T-helper 2 cell (primary cell): ENCODE measurements at places on chromosomes 11 and 22.

GRCh38 chr22:42114721-42115120 is 15.9 kb downstream of the CYP2D6 start:
- no peak for DNase-seq

- DNase-seq: no peak
Measured at GRCh38 chr11:76456571-76456970, 11.8 kb downstream of the EMSY start.

- DNase-seq: no peak
Measured at GRCh38 chr11:95534809-95535208, 254.8 kb downstream of the FAM76B start.

DNA sequence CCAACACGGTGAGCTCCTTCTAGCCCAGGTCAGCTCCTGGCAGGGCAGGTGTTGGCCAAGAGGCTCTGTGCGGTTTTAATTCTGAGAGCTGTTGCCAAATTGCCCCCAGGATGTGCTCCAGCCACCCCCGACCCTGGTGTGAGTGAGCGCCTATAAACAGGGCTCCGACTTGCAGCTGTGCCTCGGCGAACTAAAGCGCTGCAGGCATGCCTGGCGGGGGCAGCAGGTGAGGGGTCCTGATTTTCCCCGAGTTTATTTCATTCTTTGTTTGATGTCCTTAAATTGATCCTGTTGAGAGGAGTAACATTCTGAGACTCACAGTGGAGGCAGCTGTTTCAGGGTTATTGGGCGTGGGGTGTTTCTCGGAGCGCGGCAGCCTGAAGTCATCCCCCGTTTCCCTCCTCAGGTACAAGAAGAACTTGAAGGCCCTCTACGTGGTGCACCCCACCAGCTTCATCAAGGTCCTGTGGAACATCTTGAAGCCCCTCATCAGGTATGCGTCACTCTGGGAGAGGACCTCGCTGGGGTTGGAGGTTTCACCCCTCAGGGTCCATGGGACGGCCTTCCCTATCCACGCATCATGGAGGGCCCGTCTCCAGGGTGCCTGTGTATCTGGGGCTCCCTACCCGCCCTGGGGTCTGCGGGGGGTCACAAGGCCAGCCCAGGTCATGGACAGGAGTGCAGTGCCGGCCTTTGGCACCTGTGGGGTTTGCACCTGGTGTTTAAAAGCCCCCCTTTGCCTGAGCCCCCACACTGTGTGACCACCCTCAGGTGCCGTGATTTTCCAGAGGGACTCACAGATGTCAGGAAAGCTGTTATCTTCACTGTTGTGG is 62.1 kb downstream of the ARHGAP8 start:
- no peak for DNase-seq

DNA sequence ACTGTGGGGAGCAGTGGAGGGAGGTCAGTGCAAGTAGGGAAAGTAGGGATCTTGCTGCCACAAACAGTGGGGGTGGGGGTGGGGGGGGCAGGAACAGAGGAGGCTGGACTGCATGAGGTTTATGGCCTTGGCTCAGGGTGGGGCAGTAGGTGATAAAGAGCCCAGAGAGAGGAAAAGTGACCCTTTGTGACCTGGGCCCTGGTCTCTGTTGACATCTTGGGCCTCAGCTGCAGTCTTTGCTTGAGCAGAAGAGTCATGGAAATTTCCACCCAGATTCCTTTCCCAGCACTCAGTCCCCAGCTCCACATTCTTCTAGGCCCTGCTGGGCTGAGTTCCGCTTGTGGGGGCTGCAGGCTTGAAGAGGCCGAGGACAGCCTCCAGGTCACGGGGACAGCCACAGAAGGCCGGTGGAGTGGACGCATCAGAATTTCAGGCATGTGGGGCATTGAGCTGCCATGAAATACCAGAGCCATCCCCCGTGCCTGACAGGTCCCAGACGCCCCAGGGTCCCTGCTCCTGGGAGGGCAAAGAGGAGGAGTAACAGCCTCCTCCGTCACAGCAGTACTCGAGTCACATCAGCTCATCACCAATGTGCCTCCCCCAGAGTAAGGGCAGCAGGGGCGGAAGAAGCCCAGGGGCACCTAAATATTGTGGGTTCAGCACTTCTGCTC is 9.7 kb upstream of the MALAT1 start:
- DNase-seq: no peak

DNA sequence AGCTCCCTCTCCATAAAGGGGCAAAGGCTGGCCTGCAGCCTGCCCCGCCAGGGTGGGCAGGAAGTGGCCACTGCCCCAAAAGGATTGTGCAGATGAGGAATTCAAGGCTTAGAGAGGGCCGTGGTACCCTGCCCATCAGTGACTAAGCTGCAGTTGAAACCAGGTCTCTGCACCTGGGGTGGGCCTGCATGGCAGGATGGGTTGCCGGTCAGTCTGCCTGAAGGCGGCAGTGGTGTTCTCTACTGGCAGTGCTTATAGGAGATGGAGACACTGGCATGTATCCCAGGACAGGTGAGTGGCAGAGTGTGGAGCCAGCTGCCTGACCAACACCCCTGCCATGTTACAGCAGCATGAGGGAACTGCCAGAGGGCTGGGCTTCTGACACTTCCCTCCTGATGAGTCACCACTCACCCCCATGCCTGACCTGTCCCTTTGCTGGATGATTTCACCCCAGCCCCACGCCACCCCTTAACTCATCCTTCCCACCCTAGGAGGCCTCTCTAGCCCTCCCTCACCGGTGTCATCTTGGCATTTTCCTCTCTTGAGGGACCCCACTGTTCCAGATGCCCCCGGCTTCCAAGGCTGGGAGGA is 70.2 kb upstream of the LMO1 start:
- no peak for DNase-seq

DNA sequence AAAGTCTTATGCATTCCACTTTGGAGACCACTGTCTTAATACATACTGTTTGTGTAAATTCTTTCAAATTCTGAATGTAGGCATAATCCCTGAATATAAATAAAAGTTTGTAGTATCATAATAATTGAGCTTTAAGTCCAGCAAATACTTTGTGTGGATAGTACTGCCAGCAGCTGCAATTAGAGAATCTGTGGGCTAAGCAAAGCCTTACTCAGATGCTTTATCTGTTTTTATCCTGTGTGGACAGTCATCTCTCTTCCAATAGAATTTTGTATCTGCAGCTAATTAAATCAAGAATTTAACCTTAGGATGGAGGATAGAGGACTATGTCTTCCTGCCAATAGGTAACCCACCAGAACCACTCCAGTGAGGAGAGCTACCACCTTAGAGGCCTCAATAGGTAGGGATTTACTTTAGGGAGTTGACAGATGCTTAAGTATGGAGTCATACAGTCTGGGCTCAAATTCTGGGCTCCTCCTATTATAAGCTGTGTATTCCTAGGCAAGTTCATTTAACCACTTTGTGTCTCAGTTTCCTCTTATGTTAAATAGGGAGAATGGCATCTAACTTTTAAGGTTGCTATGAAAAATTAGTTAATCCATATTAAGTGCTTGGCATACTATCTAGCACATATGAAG is 71.1 kb downstream of the STIM1 start:
- DNase-seq: no peak

- no peak for DNase-seq
Measured at GRCh38 chr11:65516135-65516968, 8.5 kb upstream of the SCYL1 start.

DNA sequence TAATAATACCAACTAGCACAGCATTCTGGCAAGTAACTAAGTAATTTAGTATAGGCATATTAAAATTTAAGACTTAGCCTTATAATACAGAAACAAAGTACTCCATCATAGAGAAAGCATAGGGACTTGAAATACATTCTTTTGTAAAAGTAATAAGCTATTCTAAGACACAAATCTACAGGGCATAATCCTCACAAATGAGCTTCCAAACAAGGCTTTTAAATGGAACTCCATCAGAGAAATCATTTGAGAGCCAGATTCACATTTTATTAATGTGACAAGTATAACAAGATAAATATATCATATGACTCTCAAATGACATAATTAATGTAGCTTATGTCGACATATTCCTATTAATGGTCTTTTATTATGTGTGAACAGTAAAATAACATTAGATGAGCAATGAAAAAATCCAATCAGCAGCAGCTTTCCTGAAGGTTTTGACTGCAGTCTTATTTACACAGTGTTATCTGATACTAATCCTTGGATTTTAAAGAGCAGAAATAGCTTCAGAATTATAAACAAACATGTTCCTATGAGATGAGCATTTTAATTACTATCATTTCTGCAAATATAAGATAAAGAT is 241.4 kb downstream of the TTC28 start:
- no peak for DNase-seq

GRCh38 chr22:41504397-41504796 is 35.5 kb downstream of the ACO2 start:
- DNase-seq: no peak

DNA sequence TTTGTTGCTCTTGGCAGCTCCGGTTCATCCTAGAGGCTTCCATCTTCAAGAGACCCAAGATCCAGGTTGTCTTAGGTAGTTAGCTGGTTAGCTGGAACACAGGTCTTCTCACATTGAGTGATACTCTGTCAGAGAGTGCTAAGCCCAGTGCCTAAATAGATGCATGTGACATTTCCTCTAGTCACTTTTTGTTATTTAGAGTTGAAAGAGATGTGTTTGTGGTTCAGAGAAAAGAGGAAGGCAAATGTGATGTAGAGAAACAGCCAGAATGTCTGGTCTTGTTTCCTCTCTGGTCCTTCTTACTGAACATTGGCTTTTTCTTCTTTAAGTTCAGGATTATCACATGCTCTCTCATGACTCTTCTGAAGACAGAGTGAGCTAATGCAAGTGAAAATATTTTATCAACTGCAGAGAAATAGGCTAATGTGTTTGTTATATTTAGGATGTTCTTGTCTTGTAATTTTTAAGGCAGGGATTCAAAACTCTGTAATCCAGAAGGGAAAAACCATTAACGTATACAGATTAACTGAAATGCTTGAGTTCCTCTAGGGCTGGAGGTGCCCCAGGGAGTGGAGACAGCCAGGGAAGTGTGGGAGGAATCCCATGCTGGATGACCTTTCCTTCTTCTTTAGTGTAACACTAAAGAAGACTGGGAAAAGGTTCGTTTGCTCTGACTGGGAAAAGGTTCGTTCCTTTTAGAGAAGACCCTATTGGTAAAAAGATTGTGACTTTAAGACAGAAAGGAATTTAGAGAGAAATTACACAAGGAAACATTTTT is 75.4 kb downstream of the SWAP70 start:
- DNase-seq: no peak

GRCh38 chr11:31127290-31127689 is 242.2 kb downstream of the DCDC1 start:
- DNase-seq: no peak

DNA sequence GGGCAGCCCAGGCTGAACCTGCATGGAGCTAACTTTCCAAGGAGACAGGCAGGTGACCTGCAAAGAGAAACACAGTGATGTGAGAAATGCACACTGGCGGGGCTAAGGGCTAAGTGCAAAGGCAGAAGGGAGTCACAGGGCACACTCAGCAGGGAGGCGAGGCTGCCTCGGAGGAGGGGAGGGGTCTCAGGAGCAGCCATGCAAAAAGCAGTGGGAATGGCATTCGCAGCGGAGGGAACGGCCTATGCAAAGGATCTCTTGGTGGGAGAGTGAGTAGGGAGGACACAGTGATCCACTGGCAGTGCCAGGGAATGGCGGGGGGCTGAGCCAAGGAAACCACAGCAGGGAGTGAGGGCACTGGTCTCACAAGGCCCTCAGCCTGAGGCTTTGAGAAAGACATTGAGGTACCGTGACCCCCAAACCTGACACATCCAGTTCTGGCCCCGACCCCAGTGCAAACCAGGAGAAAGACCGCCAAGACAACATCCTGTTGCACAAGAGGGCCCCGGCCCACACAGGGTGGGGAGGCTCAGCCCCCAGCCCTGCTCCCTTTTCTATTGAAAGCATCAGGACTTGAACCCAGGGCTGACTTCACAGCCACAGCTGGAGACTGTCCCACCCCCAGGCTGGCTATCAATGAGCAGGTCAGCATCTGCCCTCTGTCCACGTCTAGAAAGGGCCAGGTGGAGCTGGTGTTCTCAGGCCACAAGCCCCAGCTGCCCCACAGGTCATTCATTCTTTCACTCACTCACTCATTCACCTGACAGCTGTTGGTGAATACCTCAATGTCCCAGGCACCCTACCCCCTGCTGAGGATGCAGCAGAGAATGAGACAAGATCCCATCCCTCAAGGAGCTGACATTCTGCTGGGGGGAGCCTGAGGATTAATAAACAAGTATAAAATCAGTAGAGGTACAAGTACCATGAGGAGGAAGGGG is 50.7 kb downstream of the IGLL1 start:
- no peak for DNase-seq

- DNase-seq: no peak
Measured at GRCh38 chr11:102842930-102843329, 479 bp downstream of the MMP3 start.

GRCh38 chr11:112292785-112293407 is 32.2 kb upstream of the PLET1 start:
- DNase-seq: no peak

- DNase-seq: no peak
Measured at GRCh38 chr11:71429701-71430100, 18.5 kb downstream of the DHCR7 start.

- no peak for DNase-seq
Measured at GRCh38 chr11:64608046-64608445, 17.0 kb downstream of the SLC22A12 start.

GRCh38 chr11:115561116-115561515 is 56.9 kb upstream of the CADM1 start:
- no peak for DNase-seq

- DNase-seq: no peak
Measured at GRCh38 chr11:86241956-86242535, 2.5 kb upstream of the EED start.

DNA sequence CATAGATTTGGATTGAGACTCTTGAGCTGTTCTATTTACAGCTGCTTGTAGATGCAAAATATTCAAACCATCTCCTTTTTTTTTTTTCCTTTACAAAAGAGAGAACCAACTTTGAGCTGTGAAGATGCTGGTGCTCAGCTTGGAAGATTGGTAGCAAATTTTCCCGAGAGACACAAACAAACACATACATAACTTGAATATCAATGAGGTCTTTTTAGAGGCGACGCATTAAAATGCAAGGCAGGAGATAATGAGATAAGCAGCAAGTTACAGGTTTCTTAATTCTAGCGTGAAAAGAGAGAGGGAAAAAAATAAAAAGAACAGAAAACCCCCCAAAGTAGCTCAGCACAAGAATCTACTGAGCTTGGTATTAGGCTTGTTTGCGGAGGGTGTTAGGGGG is 247.0 kb upstream of the SORL1-AS1 start:
- no peak for DNase-seq

DNA sequence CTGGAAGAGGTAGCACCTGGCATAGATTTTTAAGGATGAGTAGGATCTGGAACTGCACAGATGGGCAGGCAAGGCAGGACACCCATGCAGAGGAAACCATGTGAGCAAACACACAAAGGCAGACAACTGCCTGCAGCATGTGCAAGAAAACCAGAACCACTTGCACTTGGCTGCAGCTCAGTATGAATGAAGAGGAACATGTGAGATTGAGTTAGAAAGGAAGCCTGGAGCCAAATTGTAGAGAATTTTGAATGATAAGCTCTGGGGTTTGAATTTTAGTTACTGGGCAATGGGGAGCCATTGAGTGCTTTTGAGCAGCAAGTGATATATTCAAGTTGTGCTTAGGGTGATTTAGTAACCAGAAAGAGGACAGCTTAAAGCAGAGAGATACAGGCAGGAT is 583.4 kb downstream of the SOX6 start:
- DNase-seq: no peak

- no peak for DNase-seq
Measured at GRCh38 chr11:28146123-28146751, 38.0 kb downstream of the METTL15 start.
